ENCODE measurements at places on chromosomes 6 and 20.

GRCh38 chr6:69784595-69785377, 12.0 kb downstream of the LMBRD1 start:
- no peak for DNase-seq

DNA sequence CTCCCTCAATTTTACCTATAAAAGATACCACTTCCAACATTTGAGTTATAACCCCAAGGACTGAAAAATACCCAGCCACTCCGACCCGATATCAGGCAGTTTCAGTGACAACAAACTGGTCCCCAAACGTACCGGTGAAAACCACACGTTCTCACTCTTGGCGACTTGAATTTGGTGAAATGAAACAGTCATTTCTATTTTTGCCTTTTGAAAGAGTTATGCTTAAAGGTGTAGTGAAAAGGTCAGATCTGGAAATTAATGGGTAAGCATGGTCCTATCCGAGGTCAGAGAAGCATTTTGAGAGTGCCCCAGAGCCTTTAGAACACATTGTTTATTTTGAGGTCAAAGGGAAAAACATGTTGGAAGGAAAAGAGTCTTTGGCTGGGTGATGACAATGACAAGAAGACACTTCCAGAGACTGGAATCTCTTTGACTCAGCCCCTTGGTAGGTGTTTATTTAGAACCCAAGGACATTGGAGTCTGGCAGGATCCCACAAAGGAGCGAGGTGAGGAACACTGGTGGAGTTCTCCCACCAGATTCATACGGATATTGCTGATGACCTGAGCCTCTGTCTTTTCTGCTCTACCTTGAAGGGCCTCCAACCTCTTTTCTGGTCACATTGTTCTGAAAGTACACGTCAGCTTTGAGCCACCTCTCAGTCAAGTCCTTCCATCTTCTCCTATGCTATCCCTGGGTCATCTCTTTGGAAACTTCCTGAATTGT, 235.0 kb downstream of the GMPR start:
- no peak for DNase-seq

DNA sequence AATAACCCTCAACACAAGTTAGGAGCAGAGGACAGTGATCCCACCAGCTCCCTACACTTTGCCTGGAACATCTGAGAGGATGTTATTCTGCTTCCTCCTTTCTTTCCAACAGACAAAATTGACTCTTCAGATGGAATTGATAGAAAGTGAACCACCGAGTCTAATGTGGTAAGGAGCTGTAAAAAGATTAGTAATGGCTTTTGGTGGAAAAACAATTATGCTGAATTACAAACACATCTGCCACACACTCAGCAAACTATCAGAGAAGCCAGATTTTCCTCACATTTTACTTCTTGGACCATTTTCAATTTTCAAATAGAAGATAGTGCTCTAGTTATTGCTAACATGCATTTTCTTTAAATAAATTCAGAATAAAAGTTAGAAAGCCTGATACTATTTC, 171.8 kb upstream of the COL21A1 start:
- no peak for DNase-seq

DNA sequence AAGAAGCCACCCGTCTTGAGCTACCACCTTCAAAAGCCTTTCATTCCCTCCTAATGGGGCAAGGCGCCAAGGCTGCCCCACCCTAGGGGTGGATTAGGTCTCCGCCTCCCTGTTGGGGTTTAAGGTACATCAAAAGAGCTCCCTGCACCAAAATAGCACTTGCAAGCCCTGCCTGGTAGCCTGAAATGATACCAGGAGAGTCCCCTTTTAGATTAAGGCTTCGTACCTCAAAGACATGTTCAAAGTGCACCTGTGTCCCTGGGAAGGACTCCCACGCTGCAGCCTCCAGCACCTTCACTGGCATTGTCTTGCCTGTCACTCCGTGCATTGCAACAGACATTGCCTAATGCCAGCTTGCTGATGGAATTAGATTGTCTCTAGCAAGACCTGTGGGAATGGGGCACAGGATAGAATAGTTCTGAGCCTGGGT, 15.7 kb upstream of the CDKN1A start:
- no peak for DNase-seq

- no peak for DNase-seq
These were observed 52.9 kb downstream of the STK4 start for GRCh38 chr20:45019027-45019761.

DNA sequence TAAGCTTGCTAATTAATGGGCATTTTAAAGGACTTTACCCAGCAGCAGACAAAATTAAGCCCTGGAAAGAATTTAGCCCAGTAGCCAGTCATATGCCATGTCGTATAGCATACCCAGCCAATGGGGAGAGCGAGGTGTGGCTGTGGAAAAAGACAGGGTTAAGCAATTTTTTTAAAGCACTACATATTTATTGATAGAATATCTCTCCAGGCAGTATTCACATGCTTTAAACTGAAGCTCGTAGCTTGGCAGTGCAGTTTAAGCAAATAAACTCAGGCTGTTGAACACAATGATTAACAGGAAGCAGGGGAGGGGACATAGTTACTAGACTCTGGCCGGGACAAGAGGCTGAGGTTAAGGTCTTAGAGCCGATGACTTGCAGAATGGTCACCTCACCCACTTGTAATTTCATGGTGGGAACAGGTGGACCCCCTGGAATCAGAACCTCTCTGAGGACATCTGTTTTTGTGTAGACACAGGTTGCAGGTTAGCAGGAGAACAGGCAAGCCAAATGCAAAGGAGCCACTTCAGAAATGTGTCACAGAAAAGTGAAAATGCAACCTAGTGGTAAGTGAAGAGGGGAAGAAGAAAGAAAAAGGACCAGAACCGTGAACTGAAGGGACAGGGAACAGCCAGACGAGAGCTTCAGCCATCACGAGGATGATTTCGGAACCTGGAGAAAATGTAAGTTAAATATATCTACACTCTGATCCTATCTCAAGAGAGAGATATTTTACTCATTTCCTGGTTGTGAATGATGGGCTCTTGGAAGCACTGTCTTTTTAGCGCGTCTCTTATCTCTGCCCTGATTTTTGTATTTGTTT, 7.2 kb downstream of the GCNT2 start:
- DNase-seq, result no peak

DNA sequence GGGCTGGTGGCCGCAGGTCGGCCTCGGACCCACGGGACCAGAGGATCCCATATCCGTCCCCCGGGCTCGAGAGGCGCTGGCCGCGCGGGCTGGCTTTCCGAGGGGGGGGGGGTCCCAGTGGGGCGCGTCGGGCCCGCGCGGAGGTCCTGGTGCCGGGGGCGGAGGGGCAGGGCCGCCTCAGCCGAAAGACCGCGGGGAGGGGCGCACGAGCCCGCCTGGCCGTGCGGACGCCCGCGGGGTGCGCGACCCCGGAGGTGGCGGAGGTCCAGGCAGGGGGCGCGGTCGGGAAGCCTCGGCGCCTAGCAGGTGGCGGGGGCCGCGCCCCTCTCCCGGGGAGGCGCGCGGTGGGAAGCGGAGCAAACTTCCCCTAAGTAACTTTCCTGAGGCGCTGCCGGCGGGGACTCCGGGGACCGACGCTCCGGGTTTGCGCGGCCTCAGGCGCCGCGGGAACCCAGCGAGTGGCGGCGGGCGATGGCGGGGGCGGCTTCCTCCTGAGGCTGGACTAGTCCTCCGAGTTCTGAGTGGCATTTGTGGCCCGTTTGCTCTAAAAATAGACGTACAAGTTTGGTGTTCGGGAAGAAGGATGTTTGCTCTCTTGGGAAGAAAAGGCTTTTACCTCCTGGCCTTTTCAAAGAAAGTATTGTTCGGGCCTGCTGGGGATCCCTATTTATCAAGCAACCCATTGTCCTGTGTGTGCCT, 26.5 kb upstream of the BTBD3 start:
- no peak for DNase-seq

GRCh38 chr6:45815466-45816125, 200.1 kb downstream of the CLIC5 start:
- no peak for DNase-seq

GRCh38 chr20:63471717-63471980, 806 bp downstream of the KCNQ2 start:
- no peak for DNase-seq

- DNase-seq, result peak; percentile 19
These were observed 27.9 kb downstream of the SDCBP2 start for GRCh38 chr20:1301031-1301529.

DNA sequence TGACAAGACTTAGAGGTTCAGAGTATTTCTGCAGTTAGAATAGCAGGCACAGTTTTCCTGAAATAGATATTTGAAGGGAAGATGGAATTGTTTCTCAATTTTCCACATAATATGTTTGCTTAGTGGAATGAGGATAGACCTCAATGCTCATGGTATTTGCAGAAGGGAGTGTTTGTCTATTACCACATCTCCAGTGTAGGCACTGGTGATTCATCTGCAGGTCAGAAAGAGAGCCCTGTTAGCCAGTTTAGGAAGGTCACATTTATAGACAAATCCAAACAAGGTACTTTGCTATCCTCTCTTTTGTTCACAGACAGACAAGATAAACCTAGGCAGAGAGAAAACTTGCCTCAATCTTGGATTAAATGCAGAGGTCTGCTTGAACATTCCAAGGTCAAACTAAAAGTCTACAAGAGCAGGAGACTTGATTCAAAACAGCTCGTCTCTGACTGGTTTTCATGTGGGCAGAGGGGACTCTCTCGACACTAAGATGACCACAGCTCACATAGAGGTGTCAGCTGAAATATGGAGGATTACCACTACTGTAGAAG, 22.8 kb downstream of the ISM1 start:
- no peak for DNase-seq

DNA sequence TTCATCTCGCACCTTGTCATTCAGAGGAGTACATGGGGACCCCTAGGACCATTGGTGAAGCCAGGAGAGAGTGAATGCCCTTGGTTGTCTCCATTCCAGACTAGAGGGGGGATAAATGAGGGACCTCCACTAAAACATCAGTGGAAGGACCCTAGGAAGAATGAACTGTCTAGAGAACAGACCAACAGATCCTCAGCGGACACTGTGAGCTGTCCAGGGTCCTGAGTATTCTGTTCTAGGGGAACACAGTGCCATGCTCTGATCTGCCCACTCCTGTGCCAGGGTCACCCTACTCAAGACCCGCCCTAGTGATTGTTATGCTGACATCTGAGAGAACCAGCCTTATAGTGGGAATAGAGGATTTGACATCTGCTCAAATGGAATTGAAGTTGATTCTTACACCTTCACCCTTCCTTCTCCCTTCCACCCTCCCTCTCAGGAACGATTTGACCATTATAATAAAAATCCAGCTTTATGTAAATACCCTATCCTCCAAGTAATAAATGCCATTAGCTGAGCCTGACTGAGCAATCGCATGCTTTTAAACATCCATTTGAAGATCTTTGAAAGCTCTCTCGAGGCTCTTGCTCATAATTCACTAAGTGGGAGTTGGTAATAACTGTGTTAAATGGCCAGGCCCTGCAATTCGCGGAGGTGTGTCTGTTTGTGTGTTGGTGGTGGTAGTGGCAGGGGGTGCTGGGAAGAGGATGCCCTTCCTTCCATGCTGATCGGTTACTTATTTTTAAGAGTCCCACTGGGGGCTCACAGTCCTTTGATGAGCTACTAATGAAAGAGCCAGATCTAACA, 43.6 kb upstream of the SLC32A1 start:
- no peak for DNase-seq

DNA sequence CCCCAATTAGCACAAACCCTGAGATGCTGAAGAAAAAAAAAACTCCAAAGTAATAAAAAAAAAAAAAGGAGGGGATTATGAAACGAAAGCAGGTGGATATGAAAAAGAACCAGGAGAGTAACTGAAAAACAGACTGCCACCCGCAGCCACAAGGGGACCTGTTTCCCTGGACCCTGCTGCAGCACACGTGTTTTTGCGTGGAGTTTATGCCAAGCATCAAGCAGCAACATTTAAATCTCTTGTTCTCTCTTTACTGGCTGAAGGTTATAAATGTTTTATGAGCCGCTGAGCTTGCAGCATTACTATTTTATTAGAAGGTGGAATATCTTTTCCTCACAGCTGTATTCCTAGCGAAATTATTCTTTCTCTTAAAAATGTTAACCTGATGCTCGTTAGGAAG, 131.6 kb upstream of the OLIG3 start:
- DNase-seq, result no peak
